Activated B cell treated with CpG ODN at 0.5 μM for 24 hours (primary cell): ENCODE measurements at places on chromosomes 7 and 10.
A peak's percentile ranks its signal among the peaks of the same experiment; 100 is the strongest.

- DNase-seq = no peak
Measured at GRCh38 chr7:93156884-93157283, 8.7 kb upstream of the SAMD9L start.

DNA sequence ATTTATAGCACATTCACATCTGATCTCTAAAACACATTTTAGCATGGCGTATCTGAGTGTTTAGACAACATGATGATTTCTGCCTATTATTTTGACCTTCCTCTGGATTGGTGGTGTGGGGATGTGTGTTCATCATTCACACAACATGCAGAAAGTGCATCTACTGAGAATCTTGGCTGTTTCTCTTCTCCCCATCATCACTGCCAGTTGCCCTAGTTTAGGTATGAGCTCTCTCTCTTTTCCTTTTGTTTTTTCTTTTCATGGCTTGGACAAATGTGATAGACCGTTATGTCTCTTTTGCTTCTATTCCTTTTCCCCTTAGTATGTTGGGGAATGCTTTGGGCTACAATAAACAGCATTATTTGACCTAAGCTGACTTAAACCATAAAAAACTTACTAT is 239.2 kb upstream of the FZD8 start:
- DNase-seq = no peak

- DNase-seq = no peak
Measured at GRCh38 chr7:76340617-76341131, 18.1 kb downstream of the YWHAG start.

GRCh38 chr10:71777213-71777985 is 4.1 kb upstream of the VSIR start:
- no peak for DNase-seq

- DNase-seq = no peak
Measured at GRCh38 chr10:116472891-116473290, 45.2 kb downstream of the PNLIPRP3 start.

GRCh38 chr7:70595755-70596597 is 536.0 kb upstream of the GALNT17 start:
- DNase-seq = no peak

GRCh38 chr7:134289841-134290240 is 26.9 kb downstream of the SLC35B4 start:
- DNase-seq = no peak

DNA sequence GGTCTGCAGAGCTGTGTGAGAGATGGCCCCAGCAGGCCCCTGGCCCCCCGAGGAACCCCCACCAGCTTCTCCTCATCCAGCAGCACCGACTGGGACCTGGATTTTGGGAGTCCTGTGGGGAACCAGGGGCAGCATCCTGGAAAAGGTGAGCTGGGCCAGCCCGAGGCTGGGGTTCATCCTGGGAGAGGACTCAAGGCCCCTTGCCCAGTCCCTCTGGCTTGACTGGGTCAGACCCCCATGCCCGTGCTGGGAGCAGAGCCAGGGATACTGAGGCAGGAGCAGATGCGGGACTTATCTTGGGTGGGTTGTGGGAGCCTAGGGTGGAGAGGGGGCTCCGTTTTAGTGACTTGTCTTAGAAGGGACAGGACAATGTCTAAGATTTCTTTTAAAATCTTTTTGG is 47.5 kb downstream of the ZNF467 start:
- DNase-seq = no peak

- no peak for DNase-seq
Measured at GRCh38 chr10:110612087-110612486, 32.0 kb upstream of the RBM20 start.

- no peak for DNase-seq
Measured at GRCh38 chr10:29435809-29436501, 147.1 kb downstream of the LYZL1 start.

DNA sequence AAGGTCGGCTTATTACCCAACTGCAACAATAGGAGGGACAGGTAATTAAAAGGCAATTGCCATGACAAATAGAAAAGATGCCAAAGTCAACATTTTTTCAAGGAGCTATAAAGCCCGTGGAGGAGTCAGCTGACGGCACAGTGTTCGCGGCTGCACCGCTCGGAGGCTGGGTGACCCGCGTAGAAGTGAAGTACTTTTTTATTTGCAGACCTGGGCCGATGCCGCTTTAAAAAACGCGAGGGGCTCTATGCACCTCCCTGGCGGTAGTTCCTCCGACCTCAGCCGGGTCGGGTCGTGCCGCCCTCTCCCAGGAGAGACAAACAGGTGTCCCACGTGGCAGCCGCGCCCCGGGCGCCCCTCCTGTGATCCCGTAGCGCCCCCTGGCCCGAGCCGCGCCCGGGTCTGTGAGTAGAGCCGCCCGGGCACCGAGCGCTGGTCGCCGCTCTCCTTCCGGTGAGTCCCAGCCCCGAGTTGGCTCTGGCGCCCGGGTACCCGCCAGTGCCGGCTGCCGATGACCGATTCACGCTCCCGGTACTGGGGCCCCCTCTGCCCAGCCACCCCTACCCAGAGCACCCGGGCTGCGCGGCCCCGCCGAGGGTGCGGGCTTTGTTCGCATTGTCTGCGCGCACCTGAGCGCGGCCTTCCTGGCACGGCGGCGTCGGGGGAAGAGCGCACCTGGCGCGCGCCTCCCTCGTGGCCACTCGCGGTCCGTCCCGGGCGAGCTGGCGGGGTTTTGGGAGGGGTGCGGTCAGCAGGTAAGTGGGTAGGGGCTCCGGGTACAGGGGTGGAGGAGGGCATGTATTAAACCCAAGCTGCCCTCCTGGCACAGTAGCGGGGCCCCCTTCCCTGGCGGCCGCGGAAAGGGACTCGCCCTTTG is at the start of gene VWA2:
Gene VWA2, plus strand, starts transcription at position 138 of the 877 bp plus-strand sequence. CDS start 9,460 bp downstream, outside the sequence.
- DNase-seq = peak; percentile 24

DNA sequence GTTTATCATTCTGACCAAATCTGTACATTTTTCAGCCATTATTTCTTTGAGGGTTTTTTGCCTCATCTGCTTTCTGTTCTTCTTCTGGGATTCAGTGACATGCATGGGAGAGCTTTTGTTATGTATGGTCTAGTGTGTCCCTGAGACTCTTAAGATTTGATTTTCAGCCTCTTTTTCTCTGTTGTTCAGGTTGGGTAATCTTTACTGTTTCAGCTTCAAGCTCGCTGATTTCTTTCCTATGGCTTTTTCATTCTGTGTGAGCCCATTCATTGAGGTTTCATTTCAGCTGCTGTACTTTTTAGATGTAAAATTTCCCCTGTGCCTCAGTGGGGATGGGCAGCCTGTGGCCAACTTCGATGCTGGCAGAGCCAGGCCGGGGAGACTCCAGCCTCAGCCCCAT is 38.1 kb downstream of the FOXK1 start:
- DNase-seq = no peak

GRCh38 chr10:87865241-87865881 is 1.9 kb downstream of the PTEN start:
- DNase-seq = no peak

- DNase-seq = no peak
Measured at GRCh38 chr10:21943633-21944265, 59.8 kb downstream of the DNAJC1 start.
